ENCODE measurements at places on chromosomes 11 and 22.
A peak's percentile ranks its signal among the peaks of the same experiment; 100 is the strongest.

GRCh38 chr11:76682684-76683083 lies 12.1 kb upstream of the LRRC32 start:
- DNase-seq, result no peak

- DNase-seq, result no peak
Measured at GRCh38 chr11:36311926-36312595, 16.0 kb downstream of the PRR5L start.

- no peak for DNase-seq
Measured at GRCh38 chr11:91248199-91248807, 976.3 kb upstream of the FAT3 start.

- peak; percentile 54 for DNase-seq
Measured at GRCh38 chr11:19660076-19660475, 52.6 kb upstream of the NAV2 start.

DNA sequence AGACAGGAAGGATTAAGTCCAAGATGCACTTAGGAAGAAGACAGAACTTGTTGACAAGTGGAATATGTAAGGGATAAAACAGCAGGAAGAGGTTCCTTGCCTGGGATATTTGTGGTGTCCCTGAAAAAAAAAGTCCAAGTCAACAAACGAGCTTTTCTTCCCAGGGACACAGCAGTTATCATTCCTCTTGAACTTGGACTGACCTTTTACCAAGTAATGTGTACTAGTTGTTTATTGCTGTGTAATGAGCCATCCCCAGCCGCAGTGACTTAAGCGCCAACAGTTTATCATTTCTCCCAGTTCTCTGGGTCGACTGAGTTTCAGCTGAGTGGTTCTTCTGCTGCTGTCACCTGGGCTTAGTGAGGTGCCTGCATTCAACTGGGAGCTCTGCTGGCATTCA lies 37.0 kb downstream of the KREMEN1 start:
- DNase-seq, result no peak

GRCh38 chr11:45332276-45332934 lies 46.3 kb upstream of the SYT13 start:
- DNase-seq, result peak; percentile 72

DNA sequence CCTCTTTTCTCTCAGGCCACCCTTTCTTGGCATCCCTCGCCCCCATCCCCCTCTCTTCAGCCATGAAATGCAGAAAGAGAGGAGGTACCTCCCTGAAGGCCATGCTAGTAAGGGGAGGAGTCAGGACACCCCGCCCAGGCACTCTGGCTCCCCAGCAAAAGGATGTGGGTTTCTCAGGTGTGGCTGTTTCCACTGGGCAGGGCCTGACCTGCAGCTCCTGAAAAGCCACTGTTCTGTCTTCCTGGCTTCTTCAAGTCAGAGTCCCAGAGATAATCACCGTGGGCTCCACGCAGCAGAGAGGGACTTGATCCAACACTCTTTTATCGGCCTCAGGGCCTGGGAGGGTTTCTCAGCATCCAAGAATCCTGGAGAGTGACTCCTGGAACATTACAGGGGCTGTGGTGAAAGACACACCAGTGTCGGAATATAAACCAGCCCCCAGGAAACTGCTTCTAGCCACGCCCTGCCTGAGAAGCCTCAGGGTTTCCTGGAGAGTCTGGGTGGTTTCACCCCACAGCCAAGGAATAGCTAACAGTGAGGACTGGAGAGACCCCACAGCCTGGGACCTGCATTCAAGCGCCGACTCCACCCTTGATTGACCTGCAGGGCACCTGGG lies 45.7 kb upstream of the TSPAN18 start:
- peak; percentile 44 for DNase-seq

DNA sequence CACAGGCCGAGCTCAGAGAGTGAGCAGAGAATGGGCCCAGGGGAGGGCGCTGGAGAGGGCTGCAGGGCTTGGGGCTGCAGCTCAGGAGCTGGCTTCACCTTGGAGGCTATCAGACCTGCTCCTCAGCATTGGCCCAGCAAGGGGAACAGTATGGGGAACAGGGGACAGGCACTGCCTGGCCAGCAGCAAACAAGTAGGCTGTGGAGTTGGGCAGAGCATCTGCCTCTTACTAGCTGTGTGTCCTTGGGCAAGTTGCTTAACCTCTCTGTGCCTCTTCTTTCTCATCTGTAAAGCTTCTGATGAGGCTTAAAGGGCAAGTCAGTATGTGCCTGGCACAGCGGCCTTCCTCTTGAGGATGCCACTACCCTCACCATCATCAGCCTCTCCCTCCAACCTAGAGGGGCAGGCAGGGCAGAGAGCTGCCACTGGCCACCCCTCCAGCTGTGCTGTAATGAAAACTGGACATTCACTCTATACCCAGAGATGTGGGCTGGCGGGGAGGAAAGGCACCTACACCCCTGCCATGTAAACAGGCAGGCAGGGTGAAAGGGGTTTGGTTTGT lies 7.5 kb upstream of the CDKN1C start:
- no peak for DNase-seq

- DNase-seq, result no peak
Measured at GRCh38 chr11:123505546-123506299, 75.7 kb downstream of the GRAMD1B start.

- no peak for DNase-seq
Measured at GRCh38 chr11:64849598-64850356, 5.3 kb upstream of the CDC42BPG start.

- no peak for DNase-seq
Measured at GRCh38 chr22:49503321-49503720, 324.4 kb downstream of the BRD1 start.

DNA sequence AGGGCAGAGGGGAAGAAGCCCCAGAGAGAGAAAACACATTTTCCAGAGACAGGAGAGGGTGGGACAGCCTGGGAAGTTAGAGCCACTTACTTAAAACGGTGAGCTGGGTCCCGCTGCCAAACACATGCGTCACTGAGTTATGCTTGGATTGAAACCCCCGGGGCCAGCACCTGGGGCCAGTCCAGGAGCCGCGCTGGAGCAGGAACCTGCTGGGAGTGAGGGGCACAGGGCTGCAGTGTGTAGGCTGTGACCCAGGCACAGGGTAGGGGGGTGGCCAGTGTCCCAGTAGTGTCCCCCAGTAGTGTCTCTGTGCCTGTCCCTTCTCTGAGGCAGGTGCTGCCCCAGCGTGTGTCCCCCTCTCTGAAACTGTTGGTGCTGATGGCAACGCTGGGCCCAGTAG lies 5.2 kb downstream of the IGLL1 start:
- DNase-seq, result no peak

GRCh38 chr11:78192911-78193351 lies 4.2 kb downstream of the USP35 start:
- DNase-seq, result no peak

DNA sequence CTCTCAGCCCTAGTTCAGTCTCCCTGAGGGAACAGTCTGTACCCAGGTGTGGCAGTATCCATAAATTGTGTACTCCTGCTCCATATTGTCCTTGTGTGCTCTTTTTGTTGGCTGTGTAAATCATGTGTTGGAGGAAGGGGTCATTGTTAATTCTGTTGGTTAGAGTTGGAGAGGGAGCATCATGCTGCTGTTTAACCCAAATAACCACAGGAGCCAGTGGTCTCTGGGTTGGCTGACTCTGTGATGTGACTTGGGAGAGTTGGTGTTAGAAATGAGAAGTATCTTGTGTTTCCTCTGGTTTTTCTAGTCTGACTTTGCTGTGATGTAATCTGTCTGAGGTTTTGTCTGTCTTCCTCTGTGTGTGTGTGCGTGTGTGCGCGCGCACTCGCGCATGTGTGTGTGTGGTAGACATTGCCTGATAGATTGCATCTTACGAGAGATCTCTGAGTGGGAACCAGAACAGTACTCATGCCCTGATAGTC lies 30.5 kb downstream of the CTNND1 start:
- peak; percentile 94 for DNase-seq

DNA sequence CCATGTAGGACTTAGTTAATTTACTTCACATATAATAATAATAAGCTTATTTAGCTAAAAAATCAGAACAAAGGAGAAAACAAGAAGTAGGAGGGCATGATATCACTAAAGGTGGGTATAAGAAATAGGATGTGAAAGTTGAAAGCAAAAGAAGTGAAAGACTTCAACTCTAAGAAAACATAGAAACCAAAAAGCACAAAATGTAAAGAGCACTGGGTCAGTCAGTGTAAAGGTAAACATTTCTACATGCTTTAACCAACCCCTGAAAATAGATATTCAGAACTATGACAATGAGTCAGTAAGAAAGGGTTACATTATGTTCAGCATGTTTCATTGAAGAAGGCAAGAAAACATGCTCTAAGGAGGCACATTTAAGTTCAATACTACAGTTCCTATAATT lies 298.8 kb downstream of the SWAP70 start:
- no peak for DNase-seq

GRCh38 chr11:47589584-47589976 lies 3.1 kb downstream of the FAM180B start:
- no peak for DNase-seq

DNA sequence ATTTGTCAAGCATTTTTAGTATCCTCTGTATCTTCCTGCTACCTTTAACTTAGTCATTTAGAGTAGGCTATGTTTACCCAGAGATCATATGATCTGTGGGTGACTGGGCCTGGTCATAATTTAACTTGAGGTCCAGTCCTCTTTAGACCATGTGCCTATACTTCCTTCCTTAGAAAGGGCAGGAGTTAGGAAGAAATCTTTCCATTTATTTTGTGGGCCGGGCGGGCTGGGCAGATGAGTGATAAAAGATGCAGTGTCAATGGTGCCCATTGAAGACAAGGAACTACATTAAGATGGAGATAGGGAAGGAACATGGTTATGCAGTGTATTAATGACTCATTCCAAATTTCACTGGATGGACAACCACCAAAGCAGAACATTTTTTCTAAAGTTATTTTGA lies 30.9 kb upstream of the PDE3B start:
- DNase-seq, result no peak

DNA sequence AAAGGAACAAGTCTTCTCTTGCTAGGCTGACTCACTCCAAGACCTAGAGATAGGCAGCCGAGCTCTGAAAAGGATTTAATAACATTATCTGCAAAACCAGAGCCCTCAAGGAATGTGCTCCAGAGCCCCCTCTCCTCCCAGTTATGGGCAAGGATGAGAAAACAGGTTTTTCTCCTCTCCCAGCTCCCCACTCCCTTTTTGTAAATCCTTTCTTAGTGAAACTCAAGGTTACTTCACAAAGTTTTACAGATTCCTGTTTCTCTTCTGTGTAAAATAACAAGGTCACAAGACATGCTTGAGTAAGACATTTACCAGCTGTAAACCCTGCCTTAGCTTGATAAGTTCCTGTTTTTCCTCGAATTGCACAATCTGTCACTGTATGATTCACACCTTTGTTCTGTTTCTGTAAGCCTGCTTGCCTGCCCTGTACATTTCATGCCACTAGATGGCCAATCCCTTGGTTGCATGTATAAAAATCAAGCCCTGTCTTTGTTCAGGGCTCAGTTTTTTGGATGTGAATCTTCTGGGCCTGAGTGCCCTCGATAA lies 489.4 kb downstream of the KCNA4 start:
- peak; percentile 32 for DNase-seq

DNA sequence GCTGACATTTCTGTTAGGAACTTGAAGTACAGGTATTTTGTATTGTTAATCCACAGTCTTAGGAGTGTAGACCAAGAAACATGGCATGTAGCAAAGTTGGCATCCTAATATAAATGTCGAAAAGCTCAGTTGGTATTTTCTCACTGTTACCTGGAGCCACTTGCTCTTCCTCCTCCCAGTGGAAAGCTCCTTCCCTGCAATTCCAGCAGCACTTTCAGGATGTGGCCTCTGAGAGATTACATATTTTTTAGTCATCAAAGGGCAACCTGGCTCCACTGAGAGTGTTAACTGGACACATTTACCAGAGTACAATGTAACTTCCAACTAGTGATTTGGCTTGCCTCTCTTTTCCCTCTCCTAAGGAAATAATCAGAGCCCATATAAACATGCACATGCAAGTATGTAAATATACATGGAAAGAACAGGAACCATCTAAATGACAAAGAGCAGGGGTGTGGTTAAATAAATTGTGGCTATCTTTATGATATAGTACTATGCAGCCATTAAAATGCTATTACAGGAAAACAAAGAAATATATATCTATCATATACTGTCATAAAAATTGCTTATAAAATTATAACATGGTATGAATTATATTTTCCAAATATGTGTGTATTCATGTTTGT lies 14.3 kb upstream of the EED start:
- no peak for DNase-seq

DNA sequence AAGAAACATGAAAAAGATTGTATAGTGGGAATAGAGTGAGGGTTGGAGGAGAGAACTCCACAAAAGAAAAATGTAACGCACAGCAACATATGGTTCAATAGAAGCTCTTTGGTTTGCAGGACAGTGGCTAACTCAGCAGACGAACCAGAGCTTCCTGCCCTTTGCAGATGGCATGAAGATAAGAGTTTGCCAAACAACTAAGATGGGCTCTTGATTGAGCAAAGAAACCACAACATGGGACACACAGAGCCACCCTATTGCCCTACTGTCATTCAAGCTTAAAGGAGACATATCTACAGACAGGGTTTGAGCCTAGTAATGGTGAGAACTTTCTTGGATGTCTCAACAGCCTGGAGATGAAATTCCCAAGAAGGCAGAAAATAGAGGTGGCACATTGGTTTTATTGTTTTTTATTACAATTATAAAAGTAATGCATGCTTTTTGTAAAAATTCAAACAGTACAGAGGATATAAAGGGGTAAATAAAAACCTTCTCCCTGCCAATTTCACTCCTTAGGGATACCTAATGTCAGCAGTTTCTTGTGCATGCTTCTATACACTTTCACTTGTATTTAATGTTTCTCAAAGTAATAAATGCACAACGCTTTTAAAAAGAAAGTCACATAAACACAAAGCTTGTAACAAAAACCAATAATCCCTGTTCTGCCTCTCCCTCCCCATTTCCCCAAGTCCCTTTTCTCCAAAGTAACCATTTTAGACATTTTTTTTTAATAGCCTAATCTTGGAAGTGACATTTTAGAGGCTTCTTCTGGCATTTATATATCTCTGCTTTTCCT lies 63.7 kb downstream of the COPB1 start:
- no peak for DNase-seq

- no peak for DNase-seq
Measured at GRCh38 chr11:125233736-125234275, 69.3 kb downstream of the PKNOX2 start.

GRCh38 chr11:14225666-14226065 lies 133.3 kb downstream of the RRAS2 start:
- DNase-seq, result no peak

GRCh38 chr11:78230161-78230877 lies 41.6 kb downstream of the USP35 start:
- DNase-seq, result no peak

- no peak for DNase-seq
Measured at GRCh38 chr22:36659762-36660509, 43.6 kb downstream of the CACNG2 start.

DNA sequence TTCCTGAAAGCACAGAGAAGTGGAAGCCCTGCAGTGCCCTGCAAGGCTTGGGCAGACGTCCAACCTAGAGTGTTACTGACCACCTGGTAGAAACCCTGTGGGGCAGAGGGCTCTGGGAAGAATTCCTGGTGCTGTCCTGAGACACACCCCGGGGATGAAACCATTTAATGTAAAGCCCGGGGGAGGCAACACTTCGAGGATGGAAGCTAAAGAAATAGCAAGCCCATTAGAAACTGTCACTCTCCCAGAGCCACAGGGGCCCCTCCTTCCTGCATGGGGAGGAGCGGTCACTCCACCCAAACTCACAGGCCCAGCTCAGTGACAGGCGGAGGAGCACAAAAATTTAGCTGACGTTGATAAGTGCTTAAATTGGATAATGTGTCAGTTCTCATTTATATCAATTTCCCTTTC lies 57.6 kb downstream of the NRXN2 start:
- no peak for DNase-seq
